ENCODE measurements at places on chromosomes 6 and 20. TPM values are rescaled to one million over a fixed set of nuclear protein-coding genes. Genes with fewer than 3 reads are reported as not detected.

DNA sequence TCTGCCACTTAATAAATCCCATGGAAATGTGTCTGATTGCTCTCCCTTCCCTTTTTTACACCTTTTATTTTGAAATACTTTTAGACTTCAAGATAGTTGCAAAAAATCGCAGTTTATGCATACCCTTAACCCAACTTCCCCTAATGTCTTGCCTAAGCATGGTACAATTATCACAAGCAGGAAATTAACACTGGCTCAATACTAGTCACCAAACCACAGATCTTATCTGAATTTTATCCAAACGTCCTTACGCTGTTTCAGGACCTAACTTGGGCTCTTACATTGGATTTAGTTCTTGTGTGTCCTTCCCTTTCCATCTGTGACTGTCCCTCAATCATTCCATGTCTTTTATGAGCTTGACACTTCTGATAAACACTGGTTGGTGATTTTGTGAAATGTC, 146.3 kb downstream of the ZNF217 start:
- DNase-seq = no peak

- DNase-seq = no peak
These were observed 69.7 kb downstream of the SAMD3 start for GRCh38 chr6:130152908-130153510.

DNA sequence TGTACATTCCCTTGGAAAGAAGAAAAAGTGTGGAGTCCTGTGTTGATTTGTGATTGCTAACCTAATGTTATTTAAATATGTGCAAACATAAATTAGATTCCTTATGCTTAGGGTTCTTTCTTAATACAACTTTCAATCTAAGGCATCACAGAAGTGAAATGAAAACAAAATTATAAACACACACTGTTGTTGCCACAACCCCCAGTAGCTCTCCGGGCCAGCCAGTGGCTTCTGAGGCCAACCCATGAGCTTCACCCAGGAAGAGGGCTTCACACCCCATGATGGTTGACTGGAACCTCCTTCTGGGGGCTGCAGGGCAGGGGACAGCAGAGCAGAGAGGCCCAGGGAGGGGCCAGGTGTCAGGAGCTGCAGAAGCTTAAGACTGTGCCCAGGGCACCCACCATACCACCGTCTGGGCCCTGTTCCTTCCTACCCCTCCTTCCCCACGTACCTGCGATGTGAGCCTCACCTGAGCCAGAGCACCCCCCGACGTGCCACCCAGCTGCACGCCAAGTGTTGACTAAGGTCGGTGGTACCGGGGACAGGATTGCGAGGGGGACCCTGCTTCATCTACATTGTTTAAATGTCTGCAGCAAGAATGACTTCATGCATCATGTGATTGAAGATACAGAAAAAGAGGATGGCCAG, 110.5 kb downstream of the FAM120B start:
- no peak for DNase-seq

RHAG gene
- 2.9 TPM for total RNA-seq

DNA sequence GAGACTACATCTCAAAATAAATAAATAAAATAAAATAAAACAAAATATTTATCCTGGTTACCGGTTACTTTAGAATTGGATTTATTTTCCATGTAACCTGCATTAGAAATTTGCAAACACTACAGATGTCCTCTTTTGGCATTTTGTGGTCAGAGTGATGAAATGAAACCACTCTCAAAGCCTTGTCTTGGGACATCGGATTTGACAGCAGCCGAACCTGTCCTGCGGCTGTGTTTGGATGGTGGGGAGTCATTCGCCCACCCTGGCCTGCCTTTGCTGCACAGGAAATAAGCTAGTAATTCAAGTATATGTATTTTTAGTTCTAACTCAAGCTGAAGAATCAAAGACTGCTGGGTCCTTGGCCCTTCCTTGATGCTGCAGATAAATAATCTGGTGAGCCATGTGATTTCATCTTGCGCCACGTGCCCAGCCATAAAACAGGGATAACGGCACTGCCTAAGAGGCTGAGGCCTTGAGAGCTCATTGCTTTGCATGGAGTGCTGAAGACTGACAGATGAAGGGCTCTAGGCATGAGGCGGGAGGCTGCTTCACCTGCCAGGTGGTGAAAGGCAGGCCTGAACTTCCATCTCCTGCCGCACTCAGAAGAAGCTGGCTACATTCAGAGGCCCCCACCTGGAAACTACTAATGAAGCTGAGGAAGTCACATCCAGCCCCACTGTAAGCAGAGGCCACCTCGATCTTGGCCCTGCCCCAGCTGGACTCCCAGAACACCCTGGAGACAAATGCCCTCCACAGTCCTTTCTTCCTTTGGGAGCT, 76.9 kb downstream of the NOL4L start:
- DNase-seq = no peak

DNA sequence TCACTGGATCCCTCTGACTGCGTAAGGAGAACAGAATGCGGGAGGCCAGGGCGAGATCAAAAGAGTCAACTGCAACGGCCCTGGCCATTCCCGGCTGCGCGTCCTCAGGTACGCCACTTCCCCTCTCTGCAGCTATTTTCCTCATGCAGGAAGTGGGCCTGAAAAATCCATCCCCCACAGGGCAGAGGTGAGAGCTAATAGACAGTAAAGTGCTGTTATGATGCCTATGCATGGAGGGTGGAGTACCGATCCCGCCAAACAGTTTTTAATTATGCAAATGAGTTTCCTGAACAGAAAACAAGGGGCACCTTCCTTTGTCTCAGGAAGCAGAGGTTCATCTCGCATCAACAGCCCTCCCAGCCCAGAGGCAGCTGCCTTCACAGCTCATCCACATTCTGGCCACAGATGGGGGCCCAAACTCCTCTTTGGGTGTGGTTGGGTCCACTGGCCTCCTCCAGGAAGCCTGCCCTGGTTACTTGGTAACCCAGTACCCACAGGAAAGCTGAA, 9.3 kb downstream of the PREX1 start:
- DNase-seq = no peak

SLC35D3 gene
- not detected for total RNA-seq
